Daoy (cell line): ENCODE measurements at places on chromosomes 11 and 22.

- DNase-seq: no peak
Measured at GRCh38 chr22:22079404-22080148, 97.0 kb upstream of the TOP3B start.

GRCh38 chr11:75492181-75492820 is 33.4 kb downstream of the GDPD5 start:
- DNase-seq: peak; percentile 76

GRCh38 chr11:3207526-3208189 is 11.0 kb downstream of the MRGPRG start:
- DNase-seq: no peak

- DNase-seq: no peak
Measured at GRCh38 chr22:47092896-47093311, 330.5 kb downstream of the TBC1D22A start.

DNA sequence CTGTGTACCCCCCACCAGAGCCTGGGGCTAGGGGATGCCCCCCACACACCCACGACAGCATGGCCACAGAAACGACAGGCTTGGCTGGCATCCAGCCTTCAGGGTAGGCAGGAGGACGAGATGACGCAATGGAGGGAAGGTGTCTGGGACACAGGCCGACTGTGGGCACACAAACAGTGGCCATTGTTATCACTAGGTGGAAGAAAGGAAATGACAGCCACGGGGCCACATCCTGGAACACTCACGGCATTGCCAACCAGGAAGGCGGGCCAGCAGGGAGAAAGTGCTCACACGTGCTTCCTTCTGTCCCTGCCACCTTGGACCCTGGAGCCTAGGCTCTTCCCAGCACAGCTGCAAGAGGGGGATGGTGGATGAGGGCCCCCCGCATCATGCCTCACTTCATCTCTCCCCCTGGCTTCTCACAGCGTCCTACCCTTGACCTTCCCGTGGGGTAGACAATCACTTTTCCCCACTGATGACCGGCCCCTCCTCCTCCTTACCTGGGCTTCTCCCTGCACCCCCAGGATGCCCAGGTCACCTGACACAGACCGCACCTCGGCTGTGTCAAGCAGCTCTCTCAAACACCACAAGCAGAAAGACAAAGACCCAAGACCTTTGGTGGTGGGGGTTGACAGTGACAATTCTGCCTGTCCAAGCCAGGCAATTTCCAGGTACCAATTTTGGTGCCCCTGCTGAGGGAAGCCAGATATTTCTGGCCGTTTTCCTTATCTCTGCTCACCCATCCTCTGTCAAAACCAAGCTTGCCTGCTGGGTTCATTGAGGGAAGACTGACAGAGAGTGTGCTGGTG is 8.6 kb downstream of the PLA2G6 start:
- DNase-seq: peak; percentile 89

DNA sequence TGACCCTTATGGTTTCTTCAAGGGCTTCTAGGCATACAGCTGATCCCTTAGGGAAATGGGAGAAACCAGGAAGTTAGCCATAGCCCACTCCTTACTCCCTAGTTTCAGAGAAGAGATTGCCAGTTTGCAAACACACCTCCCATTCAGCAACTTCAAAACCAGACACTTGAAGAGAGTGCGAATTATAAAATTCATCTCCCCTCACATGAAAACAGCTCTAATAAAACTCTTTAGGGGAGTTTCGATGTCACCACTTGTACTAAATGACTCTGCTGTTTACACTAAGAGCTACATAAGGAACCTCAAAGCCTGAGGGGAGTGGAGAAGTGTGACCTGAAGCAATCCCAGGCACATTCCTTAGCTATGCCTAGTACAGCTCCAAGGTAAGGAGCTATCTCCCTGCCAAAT is 8.3 kb downstream of the LGR4 start:
- DNase-seq: peak; percentile 61

DNA sequence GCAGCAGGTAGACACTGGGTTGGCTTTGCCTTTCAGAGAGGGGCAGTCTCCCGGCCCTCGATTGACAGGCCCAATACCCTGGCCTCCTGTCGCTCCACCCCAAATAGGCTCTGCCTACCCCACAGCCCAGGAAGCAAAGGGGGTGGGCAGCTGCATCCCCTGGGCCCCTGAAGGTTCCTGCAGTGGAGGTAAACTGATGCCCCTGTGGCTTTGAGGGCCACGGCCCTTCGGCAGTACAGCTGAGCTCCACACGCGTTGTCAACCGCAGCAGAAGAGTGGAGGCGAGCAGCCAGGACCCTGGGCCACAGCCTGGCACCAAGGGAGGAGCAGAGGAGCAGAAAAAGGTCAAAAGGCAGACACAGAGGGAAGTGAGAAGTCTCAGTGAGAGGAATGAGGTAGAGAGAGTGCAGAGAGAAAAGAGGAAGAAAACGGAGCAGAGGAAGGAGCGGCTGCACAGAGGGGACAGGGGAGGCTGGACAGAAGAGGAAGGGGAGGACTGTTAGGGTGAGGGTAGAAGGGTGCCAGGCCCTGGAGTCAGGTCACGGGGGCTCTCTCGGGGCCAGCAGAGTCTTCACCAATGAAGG is 64.0 kb downstream of the SLC22A12 start:
- no peak for DNase-seq

DNA sequence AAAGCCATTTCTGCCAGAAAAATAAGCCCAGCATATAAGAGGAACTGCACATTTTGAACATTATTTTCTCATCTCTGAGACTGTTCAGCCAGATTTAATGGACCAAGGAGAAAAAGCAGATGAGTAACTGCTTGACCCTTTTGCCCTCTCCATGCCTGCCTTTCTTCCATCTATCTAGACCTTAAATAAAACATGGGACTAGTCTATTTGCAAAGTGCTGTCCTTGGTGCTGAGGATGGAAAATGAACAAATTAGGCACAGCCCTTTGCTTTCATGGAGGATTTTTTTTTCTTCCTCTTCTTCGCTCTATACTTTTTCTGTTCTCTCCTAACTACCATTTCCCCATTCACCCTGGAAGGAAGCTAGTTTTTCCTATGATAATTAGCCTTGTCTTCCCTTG is 361.3 kb downstream of the GRM5 start:
- no peak for DNase-seq

GRCh38 chr11:76073724-76074123 is 132.6 kb downstream of the WNT11 start:
- no peak for DNase-seq

- DNase-seq: no peak
Measured at GRCh38 chr22:37746366-37747079, 49.7 kb downstream of the TRIOBP start.

- DNase-seq: no peak
Measured at GRCh38 chr11:6674862-6675261, 8.3 kb downstream of the MRPL17 start.

GRCh38 chr11:20156280-20156875 is 3.9 kb downstream of the DBX1 start:
- DNase-seq: peak; percentile 26

GRCh38 chr22:31676700-31677099 is 14.7 kb upstream of the PISD start:
- no peak for DNase-seq

- DNase-seq: no peak
Measured at GRCh38 chr22:25051983-25052710, 99.6 kb downstream of the KIAA1671 start.

- DNase-seq: no peak
Measured at GRCh38 chr11:60594998-60595642, 79.9 kb downstream of the MS4A13 start.

GRCh38 chr11:62542750-62543567 is 3.6 kb downstream of the AHNAK start:
- DNase-seq: peak; percentile 87
